Vagina (tissue), 2 donors: ENCODE measurements at places on chromosomes 11 and 22. TPM values are rescaled to one million over a fixed set of nuclear protein-coding genes. Genes with fewer than 3 reads are reported as not detected.
A peak's percentile ranks its signal among the peaks of the same experiment; 100 is the strongest.

GRCh38 chr11:78074756-78075155 is 4.9 kb downstream of the NDUFC2 start:
- no peak overlapping the region for H3K4me3 ChIP-seq
- H3K4me1 ChIP-seq = peaks cover 44% of the 10 kb centered on the region
- H3K27ac ChIP-seq = no peak overlapping the region
- H3K27me3 ChIP-seq = no peaks in the 10 kb centered on the region
- no peak for DNase-seq
- H3K36me3 ChIP-seq = no peaks in the 10 kb centered on the region

DNA sequence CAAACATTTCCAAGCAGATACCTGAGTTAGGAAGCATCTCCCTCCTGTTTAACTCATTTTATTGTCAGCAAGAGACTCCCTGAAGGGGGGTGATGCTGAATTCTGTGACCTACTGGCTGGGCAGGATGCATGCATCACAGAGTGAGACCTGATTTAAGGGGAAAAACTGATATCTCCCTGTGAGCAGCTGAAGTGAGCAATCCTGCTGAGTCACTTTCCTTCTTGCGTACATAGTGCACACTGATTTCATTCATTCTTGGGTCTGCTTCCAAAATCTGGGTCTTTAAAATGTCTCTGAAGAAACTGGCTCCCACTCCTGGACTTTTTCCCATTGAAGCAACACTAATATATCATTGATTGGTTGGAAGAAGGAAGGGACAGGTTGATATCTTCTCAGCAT is 23.3 kb downstream of the P4HA3 start:
- no peak overlapping the region for H3K4me3 ChIP-seq
- DNase-seq = peak; percentile 91
- H3K27me3 ChIP-seq = no peaks in the 10 kb centered on the region

DNA sequence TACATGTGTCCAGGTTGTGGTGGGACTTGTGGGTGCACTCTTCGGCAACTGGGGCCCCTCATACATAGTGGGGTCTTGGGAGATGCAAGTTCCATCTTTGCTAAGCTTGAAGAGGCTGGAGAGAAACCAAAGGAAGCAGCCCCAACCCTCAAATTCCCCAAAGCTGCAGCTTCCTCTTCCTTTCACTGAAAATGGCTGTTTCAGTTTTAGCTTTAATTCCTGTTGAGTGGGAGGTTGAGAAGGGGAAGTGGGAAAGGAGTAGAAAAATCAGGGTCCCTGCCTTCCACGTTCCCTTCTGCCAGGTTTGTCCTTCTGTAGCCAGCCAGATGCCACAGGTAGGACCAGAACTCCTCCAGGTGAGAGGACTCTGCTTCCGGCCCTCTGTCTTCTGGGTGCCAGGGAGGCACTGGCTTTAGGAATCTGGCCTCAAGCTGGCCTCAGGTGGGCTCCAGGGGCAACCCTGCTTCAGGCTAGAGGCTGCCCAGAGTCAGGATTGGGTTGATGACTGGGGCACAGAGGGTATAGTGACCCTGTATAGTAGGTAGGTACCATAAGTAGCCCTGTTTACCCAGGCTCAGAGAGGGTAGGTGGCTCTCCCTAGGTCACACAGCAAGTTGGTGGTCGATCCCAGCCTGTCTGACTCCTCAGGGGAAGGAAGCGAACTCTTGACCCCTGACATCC is 16.2 kb downstream of the P2RY6 start:
- H3K27me3 ChIP-seq = no peaks in the 10 kb centered on the region
- H3K4me3 ChIP-seq = no peak overlapping the region
- DNase-seq = no peak
- H3K36me3 ChIP-seq = no peaks in the 10 kb centered on the region

GRCh38 chr11:118604566-118604965 is 2.8 kb upstream of the PHLDB1 start:
- H3K27ac ChIP-seq = peak overlapping the region; percentile 98
- no peak for DNase-seq
- no peaks in the 10 kb centered on the region for H3K27me3 ChIP-seq
- H3K4me3 ChIP-seq = no peak overlapping the region
- H3K4me1 ChIP-seq = peaks cover 65% of the 10 kb centered on the region

- DNase-seq = no peak
- peaks cover 11% of the 10 kb centered on the region for H3K36me3 ChIP-seq
- no peaks in the 10 kb centered on the region for H3K4me1 ChIP-seq
- no peaks in the 10 kb centered on the region for H3K27me3 ChIP-seq
- H3K27ac ChIP-seq = no peak overlapping the region
- H3K4me3 ChIP-seq = no peak overlapping the region
Observed at GRCh38 chr22:47011131-47011858, 248.8 kb downstream of the TBC1D22A start.

- no peaks in the 10 kb centered on the region for H3K27me3 ChIP-seq
- H3K4me3 ChIP-seq = no peak overlapping the region
- no peak overlapping the region for H3K27ac ChIP-seq
- peaks cover 23% of the 10 kb centered on the region for H3K4me1 ChIP-seq
- DNase-seq = no peak
- peaks cover 5% of the 10 kb centered on the region for H3K36me3 ChIP-seq
Observed at GRCh38 chr11:11965656-11966353, 42.6 kb downstream of the DKK3 start.

DNA sequence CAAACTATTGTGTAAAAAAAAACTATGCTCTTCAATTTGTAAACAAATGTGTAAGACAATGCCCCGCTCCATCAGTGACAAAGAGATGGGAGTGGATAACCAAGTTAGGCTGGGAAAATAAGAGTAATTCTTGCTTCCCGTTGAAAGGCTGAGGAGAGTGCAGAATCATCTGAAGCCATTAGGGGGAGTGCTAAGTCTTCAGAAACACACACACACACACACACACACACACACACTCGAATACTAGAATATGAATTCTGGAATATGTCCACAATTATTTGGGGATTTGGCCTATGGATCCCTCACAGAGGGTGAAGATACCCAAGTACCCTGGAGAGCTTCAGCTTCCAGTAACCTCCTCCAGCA is 27.8 kb upstream of the ROBO3 start:
- no peak for DNase-seq
- no peak overlapping the region for H3K27ac ChIP-seq
- H3K4me1 ChIP-seq = peaks cover 13% of the 10 kb centered on the region
- H3K4me3 ChIP-seq = no peak overlapping the region
- no peaks in the 10 kb centered on the region for H3K36me3 ChIP-seq

GRCh38 chr11:2076441-2076840 is 62.7 kb downstream of the IGF2 start:
- no peak overlapping the region for H3K27ac ChIP-seq
- DNase-seq = no peak
- H3K4me3 ChIP-seq = no peak overlapping the region
- H3K27me3 ChIP-seq = no peaks in the 10 kb centered on the region
- H3K4me1 ChIP-seq = no peaks in the 10 kb centered on the region

- no peak for DNase-seq
- H3K36me3 ChIP-seq = no peaks in the 10 kb centered on the region
- H3K27me3 ChIP-seq = no peaks in the 10 kb centered on the region
- H3K4me3 ChIP-seq = no peak overlapping the region
- no peak overlapping the region for H3K27ac ChIP-seq
Observed at GRCh38 chr22:23219822-23220484, 39.6 kb downstream of the BCR start.

DNA sequence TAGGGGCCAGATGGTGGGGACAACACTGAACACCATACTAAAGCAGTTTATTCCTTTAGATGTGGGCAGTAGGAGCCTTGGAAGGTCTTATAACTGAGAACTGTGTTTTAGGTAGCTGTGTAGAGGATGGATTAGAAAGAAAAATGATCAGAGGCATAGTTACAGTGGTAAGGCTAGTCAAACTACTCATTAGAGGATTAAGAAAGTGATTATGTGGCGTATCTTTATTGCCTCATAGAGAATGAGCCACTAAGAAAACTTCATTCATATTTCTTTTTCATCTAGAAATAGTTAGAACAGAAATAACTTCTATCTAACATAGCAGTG is 155.8 kb upstream of the RASSF10 start:
- peaks cover 28% of the 10 kb centered on the region for H3K4me1 ChIP-seq
- DNase-seq = no peak
- no peaks in the 10 kb centered on the region for H3K36me3 ChIP-seq
- no peak overlapping the region for H3K4me3 ChIP-seq

DNA sequence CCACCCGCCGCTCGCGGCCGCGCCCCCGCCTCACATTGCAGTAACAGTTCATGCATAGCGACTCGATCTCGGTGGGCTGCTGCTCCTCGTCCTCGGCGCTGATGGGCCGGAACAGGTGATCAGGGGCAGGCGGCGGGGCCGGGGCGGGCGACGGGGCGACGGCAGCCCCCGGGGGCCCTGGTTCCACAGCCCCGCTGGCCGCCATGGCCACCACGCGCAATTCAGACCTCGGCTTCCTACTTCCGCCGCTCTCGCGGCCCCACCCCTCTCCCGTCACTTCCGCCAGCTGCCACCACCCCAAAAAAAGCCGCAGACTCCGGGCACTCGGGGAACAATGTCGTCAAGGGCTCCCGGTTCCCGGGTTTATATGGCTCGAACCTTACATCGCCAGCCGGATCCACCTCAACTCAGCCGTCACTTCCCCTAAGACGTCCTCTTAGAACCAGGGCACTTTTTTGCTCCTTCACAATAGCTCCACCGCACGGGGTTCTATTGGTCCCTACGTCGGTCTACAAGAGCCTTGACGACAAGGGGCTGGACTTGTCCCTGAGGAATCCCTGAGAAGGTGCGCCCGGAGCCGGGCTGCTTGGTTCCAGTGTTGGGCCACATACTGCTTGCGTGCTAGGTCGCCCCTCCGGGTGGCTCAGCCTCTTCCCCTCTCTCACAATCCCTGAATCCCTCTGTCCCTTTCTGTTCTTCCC is at the start of gene ZPR1:
Gene ZPR1 (minus strand): TSS at position 238 of the 701 bp plus-strand sequence. CDS start 33 bp downstream, at position 205.
- no peak for DNase-seq
- peaks cover 27% of the 10 kb centered on the region for H3K4me1 ChIP-seq
- peak within 1 kb of the TSS; percentile 99 for H3K4me3 ChIP-seq
- no peaks in the 10 kb centered on the region for H3K36me3 ChIP-seq
- H3K27ac ChIP-seq = peak within 1 kb of the TSS; percentile 76

DNA sequence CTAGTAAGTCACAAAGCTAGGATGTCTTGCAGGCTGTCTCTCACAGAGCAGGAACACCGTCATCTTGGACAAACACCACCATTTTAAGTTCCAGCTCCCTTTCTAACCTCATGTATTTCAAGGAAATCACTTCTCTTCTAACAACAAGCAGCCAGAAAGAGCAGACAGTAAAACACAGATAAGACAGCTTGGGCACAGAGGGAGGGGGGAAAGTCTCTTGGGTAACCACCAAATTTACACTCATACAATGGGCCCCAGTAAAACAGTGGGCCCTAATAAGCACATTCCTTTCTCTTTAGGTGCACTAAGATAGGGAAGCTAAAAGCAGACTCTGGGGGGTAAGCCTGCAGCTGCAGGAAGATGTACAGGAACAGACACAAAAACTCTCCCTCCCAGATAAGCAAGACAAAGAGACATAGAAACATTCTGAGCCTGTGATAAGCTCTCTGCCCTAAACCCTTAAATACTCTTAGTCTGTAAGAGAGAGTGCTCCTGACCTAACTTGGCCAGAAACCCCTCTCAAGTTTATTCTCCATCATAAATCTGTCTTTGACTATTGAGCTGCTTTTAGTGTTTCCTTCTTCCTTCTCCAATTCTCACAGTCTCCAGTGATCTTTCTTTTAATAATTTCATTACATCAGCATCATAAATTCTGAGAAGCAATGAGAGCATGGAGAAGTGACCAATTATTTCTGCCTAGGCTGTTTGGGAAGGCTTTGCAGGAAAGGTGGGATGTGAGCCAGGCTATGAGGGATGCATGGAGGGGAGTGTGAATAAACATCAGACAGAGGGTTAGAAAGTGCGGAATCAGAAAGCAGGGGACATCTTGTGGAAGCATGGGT is 7.4 kb downstream of the OR10D3 start:
- no peaks in the 10 kb centered on the region for H3K36me3 ChIP-seq
- H3K4me3 ChIP-seq = no peak overlapping the region
- no peak for DNase-seq
- H3K27ac ChIP-seq = no peak overlapping the region

- no peaks in the 10 kb centered on the region for H3K36me3 ChIP-seq
- H3K27ac ChIP-seq = no peak overlapping the region
- no peak overlapping the region for H3K4me3 ChIP-seq
- no peak for DNase-seq
- H3K4me1 ChIP-seq = no peaks in the 10 kb centered on the region
Observed at GRCh38 chr11:117256573-117256972, 24.1 kb downstream of the RNF214 start.

GRCh38 chr22:30196141-30196879 is 50.2 kb downstream of the LIF start:
- peak overlapping the region; percentile 10 for H3K4me3 ChIP-seq
- H3K4me1 ChIP-seq = peaks cover 39% of the 10 kb centered on the region
- peak; percentile 97 for DNase-seq

- no peaks in the 10 kb centered on the region for H3K4me1 ChIP-seq
- H3K27me3 ChIP-seq = no peaks in the 10 kb centered on the region
- H3K27ac ChIP-seq = no peak overlapping the region
- H3K4me3 ChIP-seq = no peak overlapping the region
- H3K36me3 ChIP-seq = no peaks in the 10 kb centered on the region
Observed at GRCh38 chr11:102289592-102289991, 27.7 kb upstream of the BIRC3 start.

GRCh38 chr11:4191031-4191571 is 96.5 kb downstream of the RRM1 start:
- no peak overlapping the region for H3K27ac ChIP-seq
- peaks cover 14% of the 10 kb centered on the region for H3K4me1 ChIP-seq
- DNase-seq = no peak
- no peak overlapping the region for H3K4me3 ChIP-seq
- H3K36me3 ChIP-seq = no peaks in the 10 kb centered on the region

DNA sequence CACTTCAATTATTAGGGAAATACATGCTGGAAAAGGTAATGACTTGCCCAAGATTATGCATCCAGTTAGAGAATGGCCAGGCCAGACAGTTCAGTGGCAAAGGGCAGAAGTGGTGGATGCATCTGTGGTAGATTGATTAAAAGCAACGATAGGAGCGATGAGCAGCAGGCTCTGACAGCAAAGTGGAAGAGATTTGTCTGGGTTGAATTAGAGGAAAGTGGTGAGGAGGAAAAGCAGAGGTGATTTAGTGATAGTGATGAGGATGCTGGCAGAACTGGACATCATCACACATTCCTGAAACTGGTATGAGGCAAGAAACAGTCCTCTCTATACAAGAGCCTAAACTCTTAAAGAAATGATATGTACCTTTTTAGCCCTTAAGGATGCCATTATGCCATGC is 12.5 kb downstream of the HSD17B12 start:
- no peak overlapping the region for H3K4me3 ChIP-seq
- DNase-seq = no peak
- H3K36me3 ChIP-seq = no peaks in the 10 kb centered on the region
- H3K27me3 ChIP-seq = no peaks in the 10 kb centered on the region

DNA sequence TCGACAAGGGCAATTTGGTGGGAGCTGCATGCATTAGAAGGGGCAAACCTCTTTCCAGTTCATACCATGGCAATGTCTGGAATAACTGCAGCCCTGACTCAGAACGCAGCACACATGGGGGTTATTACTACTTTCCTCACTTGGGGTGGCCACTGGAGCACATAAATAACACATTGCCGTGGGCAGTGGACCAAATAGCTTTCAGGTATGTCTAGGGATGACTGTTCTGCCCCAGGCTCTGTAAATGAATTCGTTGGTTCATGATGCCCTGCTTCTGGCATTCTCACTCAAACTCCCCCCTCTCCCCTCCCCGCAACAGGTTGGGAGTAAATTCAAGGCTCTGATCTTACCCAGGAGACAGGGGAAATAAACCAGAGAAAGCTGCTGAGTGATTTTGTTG is 238.0 kb upstream of the PLET1 start:
- no peak overlapping the region for H3K4me3 ChIP-seq

BTG4 gene
- not detected for total RNA-seq

ANO9 gene
- 12.0 TPM for total RNA-seq

OR5P2 gene
- not detected for total RNA-seq

KIF18A gene
- total RNA-seq = 2.5 TPM

SLC35C1 gene
- total RNA-seq = 16.7 TPM

PDE2A gene
- total RNA-seq = 57.0 TPM

MMP7 gene
- total RNA-seq = 6.9 TPM

IL18 gene
- total RNA-seq = 48.6 TPM

OR6T1 gene
- total RNA-seq = not detected
